ENCODE measurements at places on chromosomes 16 and 17.

DNA sequence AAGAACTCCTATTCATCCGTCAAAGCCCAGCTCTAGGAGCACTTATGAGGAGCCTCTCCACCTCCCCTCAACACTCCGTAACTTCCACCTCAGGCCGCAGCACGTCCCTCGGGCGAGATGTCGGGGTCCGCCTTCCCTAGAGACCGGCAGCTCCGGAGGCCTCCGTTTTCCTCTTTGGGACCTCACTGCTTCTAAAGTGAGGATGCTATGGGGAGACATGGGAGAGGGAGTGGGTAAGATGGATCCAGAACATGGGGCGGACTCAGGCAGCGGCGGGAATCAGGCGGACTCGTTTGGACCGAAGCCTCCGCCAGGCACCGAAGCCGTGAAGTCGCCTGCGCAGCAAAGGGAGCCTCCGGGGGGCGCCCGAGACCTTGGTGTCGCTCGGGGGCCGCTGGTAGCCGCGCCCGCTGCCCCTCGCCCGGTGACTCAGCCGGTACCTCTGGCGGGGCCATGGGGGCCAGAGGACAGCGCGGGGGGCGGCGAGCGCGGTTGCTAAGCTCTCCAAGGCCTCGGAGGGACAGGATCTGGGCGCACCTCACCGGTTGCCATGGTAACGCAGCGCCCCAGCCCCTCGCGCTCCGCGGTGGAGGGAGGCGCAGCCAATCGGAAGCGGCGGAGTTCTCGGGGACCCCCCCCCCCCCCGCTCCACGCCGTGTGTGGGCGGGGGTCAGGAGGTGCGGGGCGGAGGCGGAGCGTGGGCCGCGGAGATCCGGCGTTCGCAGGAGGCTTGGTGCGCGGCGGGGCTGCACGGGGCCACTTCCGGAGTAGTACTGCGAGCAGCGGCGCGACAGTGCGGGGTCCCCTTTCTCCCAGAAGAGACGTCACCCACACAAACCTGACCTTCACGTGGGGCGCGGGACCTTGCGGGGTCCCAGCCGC lies 1.3 kb upstream of the HIC1 start:
- peak; percentile 51 for DNase-seq

DNA sequence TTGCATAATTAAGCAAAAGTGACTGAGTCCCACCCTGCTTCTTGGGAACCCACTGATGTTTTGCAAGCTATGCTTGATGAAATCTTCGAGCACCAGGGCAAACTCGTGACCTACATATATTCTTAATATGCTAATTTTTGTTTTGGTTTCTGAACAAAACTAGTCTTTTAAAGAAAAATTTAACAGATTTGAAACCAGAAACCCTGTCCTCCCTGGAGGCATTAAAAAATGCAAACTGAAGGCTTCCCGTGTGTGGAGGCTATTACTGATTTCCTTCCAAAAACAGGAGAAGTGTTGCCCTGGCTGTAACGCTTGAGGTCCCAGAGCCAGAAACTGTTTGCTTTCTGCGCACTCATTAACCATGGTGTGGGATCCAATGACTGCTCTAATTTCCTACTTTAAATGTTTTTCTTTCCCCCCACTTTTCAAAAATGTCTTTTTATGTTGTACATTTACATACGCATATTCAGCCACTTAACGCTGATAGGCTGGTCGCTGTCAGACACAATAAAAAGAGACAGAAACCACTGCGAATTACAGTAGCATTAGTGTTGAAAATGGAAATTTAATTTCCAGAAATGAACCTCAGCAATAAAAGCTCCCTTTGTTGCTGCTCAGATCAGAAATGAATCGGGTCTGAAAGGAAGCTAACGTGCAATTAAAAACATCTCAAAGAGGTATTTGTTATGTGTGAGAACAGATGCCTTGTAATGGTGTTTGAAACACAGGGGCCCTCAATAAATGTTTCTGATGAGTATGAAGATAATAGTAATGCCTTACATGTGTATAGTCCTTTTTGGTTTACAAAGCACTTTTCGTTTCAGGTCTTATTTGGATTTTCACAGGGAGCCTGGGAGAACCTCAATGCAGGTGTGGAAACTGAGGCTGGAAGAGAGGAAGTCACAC lies 39.9 kb upstream of the IRX6 start:
- no peak for DNase-seq

GRCh38 chr17:77664097-77664729 lies 294.3 kb upstream of the TNRC6C start:
- no peak for DNase-seq

DNA sequence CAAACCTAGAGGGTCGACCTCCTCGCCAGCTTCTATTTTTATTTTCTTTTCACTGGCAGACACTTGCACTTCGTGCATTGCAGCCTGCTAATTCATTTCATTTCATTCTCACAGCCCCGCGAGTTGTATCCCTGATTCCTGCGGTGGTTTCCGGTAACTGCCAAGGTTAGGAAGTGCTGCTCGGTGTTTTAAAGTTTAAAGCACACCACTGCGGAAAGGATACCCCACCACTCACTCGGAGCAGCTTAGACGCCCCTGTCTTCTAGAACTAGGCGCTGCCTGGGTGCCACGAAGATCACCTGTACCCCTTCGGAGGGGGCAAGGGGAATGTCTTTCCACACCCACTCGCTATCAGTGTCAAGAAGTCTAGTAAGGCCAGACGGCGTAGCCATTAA lies 509 bp downstream of the CNEP1R1 start:
- DNase-seq = no peak

GRCh38 chr16:85729452-85730185 lies 21.3 kb downstream of the C16orf74 start:
- DNase-seq = no peak

- no peak for DNase-seq
These were observed 25.6 kb upstream of the TAC4 start for GRCh38 chr17:49873466-49873865.

DNA sequence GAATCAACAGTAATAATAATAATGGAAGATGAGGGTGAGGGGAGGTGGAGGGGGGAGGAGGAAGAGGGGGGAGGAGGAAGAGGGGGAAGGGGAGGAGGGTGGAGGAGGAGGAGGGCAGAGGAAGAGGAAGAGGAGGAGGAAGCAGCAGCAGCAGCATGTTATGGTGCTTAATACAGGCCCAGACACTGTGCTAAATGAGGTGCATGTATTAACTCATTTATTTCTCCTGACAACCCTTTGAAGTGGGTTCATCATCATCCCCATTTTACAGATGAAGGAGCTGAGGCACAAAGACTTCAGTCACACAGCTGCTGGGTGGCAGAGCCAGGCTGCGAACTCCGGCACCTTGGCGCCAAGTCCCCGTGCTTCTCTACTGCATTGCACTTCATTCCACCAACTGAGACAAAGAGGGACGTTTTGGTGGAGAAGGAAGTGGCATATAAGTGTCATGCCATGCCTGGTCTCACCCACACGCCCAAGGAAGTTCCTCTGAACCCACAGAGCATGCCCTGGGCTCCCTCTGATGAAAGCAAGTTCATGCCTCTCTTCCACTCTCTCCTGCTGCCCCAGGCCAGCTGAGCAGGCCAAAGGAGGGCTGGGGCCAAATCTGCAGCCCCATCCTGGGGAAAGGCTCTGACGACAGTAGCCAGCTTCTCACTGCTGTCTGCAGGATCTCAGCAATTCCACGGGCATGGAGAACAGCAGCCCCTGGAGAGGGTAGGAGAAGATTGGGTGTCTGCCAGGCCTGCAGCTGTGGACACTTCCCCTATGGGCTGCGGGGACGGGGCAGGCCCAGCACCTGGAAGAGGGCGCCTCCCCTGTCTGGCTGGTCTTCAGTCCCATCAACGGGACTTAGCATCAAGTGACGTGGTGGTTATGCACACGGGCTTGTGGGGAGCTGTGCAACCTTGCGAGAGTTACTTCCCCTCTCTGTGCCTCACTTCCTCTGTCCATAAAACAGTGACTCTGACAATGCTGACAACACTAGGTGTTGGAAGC lies 21.8 kb downstream of the XYLT1 start:
- DNase-seq = no peak

- no peak for DNase-seq
These were observed 4.7 kb upstream of the NDEL1 start for GRCh38 chr17:8430966-8431365.

- no peak for DNase-seq
These were observed 4.4 kb upstream of the NT5C start for GRCh38 chr17:75135946-75136345.

GRCh38 chr17:11944587-11944986 lies 52.7 kb downstream of the ZNF18 start:
- DNase-seq = no peak

GRCh38 chr16:68605746-68606145 lies 39.4 kb upstream of the CDH3 start:
- no peak for DNase-seq

DNA sequence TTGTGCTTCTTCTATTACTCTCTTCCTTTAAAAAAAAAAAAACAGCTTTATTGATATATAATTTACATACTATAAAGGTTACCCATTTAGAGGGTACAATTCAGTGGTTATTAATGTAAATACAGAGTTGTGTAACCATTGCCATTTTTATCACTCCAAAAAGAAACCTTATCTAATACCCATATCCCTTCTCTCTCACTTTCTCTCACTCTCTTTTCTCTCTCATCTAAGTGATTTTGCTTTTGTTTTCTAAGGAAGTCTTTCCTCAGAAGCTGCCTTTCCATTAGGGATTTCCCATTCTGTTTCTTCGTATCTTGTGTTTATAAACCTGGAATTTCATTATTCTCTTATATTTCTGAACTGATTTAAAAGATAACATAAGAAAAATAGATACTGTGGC lies 55.5 kb downstream of the NFAT5 start:
- no peak for DNase-seq

GRCh38 chr16:84292011-84292410 lies 2.7 kb upstream of the WFDC1 start:
- no peak for DNase-seq

DNA sequence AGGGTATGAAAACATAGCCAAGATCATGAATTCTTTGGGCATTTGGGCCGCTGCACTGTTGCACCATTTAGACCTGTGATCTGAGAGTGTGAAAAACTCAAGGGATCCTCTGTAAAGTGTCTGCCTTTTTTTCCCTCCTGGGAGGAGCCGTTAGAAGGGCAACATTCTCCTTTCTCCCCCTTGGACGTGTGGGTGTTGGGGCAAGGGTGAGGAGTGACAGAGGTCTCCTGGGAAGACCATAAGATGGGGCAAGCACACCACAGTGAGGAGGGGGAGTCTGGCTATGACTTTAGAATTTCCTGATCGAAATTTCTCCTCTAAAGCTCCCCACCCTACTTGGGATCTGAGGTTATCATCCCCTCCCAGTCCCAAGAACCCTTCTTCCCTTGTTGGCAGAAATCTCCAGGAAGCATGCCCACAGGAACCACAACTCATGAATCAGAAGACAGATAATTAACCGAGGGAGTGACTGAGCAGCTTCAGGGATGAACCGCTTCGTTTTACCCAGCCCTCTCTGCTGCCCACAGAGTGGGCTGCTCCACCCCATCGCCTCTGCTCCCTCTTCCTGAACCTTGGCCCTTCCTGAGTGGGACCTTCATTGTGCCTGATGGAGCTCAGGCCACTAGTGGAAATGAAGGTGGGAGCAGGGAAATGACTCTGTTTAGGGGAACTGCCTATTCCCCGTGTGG lies 4.2 kb downstream of the ITGB3 start:
- no peak for DNase-seq

- DNase-seq = no peak
These were observed 322.5 kb downstream of the C16orf95 start for GRCh38 chr16:86994651-86995171.

- no peak for DNase-seq
These were observed 80.0 kb downstream of the ANKRD11 start for GRCh38 chr16:89410322-89410721.

DNA sequence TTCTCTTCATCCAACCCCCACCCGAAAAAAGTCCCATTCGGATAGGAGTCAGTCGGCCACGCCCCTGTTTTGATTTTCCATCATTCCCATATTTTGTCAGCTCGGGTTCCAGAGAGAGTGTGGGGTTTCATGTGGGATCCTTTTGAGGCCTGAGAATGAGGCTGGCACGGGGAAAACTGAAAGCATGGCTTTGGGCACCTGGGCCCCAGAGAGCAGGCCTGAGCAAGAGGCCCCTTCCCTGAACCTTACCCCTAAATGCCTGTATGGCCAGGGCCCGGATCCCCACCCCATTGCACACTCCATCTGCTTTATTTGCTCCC lies 4.6 kb upstream of the HOXB4 start:
- DNase-seq = no peak

DNA sequence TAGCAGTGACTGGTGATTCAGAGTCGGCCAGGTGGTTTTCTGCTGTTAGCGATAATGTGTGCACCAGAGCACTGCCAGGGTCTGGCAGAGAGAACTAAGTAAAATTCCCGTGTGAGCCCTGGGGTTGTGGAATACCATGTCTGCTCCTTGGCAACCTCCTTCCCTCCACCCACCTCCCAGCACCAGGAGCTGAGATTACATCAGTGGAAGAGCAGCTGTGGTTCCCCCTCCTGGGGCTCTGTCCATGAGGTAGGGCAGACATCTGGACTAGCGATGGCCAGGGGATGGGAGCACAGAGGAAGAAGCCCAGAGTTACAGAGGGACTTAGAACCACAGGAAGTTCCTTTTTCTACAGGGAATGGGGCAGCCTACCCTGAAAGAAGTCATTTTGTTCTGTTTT lies 15.8 kb downstream of the CLEC10A start:
- DNase-seq = no peak

GRCh38 chr17:15237106-15237425 lies 28.1 kb downstream of the PMP22 start:
- no peak for DNase-seq

DNA sequence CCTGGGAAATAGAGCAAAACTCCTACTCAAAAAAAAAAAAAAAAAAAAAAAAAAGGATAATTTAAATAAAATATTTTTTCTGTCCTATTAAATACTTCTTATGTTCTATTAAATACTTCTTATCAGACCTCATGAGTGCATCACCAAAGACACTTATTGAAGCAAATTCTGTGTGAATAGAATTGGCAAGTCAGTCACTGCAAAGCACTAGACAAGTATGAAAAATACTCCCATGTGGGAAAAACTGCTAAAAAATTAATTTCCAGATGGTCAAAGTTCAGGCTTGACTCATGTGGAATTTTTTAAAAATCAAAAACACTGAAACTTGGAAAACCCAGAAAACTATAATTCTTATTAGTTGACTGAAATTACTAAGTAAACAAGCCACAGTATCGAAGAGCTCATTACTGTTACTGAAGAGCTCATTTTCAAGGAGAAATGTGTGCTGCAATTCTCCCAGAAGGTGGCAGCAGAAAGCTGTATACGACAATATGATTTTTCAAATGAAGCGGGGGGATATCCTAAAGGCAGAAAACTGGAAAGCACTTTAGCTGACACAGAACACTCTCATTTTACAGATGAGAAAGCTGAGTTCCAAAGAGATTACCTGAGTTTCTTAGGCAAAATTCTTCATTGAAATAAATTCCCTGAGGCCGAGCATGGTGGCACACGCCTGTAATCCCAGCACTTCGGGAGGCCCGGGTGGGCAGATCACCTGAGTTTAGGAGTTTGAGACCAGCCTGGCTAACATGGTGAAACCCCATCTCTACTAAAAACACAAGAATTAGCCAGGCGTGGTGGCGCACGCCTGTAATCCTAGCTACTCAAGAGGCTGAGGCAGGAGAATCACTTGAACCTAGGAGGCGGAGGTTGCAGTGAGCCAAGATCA lies 15.9 kb upstream of the FBXO47 start:
- no peak for DNase-seq

- no peak for DNase-seq
These were observed 877 bp upstream of the BCL7C start for GRCh38 chr16:30894540-30895368.

- no peak for DNase-seq
These were observed 3.5 kb downstream of the MARVELD3 start for GRCh38 chr16:71629278-71630016.

- DNase-seq = no peak
These were observed 940.4 kb downstream of the KCNJ2 start for GRCh38 chr17:71109697-71110096.

All from hypothalamus (tissue), 51 donors.